ENCODE measurements at places on chromosomes 3 and 15.

DNA sequence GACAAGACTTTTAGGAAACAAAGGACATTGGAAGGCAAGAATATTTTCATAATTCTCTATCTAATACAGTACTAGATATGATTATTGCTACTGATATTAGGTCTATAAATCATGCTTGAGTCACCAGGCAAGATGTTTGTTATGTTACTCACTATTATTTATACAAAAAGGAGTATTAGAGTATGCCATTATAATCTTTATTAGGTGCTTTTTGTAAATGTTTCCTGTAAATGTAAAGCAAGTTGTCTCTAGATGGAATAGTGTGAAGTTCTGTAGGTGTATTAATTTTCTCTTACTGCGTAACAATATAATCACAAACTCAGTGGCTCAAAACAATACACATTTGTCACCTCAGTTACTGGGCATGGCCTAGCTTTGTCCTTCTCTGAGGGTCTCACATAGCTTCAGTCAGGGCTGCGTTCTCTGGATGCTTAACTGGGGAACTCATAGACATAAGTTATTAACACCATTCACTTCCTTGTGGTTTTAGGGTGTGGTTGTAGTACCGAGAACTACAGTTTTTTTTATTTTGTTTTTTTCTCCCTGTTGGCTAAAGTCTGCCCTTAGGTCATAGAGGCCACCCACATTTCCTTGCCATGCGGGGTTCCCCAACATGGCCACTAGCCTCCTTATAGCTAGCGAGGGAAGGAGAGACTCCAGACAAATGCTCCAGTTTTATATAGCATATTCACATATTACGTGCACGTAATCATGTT, 20.3 kb upstream of the MAP3K13 start:
- DNase-seq: no peak

GRCh38 chr15:79834495-79834894, 62.3 kb downstream of the MTHFS start:
- no peak for DNase-seq

GRCh38 chr15:47504624-47505256, 212.6 kb upstream of the SEMA6D start:
- no peak for DNase-seq

DNA sequence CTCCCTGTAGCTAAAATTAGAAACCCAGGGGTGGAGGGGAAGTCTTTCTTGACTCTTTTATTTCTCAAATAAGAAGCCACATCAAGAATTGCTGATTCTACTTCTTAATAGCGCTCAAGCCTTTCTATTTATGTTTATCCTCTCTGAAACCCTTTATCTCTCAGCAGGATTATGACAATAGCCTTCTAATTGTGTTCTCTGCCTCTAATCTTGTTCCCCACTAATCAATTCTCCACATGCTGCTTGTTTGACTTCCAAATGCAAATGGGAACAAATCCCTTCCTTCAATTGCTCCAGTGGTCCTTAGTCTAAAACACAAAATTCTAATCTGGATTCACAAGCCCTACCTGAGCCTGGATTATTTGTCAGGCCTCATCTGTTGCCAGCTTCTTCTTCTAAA, 43.7 kb upstream of the CFAP20DC start:
- no peak for DNase-seq

DNA sequence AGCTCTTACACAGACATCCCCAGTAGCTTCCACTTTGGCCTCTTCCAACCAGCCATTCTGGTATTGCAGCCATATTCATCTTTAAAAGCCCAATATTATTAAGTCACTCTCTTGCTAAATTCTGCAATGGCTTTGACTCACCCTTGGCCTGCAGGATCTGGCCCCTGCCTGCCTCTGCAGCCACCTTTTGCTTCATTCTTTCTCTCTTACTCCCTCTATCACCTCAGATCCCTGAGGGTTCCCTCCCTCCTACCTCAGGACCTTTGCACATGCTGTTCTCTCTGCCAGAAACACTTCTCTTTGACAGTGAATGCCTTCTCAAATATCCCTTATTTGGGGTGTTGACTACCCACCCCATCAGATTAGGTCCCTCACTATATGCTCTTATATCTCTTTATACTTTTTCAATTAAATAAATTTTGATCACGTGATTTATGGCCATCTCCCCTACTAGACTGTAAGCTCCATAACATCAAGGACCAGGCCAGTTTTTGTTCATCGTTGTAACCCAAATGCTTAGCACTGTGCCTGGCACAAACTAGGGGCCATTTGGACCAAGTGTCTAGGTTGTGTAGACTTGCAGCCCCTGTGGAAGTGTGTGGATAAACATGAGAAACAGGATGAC, 32.3 kb upstream of the UBE2Q2 start:
- DNase-seq: no peak

DNA sequence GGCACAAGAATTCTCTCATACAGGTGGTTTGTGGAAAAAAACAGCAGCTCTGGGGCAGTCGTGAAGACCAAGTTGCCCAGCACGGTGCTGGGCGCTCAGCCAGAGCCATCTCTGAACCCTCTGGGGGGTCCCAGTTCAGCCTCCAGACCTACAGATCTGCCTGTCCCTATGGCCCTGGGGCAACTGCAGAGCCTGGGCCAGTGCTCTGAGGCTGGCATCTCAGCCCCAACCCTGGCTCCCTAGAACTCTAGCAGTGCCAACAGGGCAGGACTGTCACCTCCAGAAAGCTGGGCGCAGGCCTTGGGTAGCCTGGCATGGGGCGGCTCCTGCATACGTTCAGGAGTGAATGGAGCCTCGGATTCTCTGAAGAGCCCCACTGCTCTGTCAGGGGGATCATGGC, 44.7 kb downstream of the DNAJB8 start:
- no peak for DNase-seq

- DNase-seq: peak; percentile 69
Measured at GRCh38 chr3:86982883-86983282, 8.1 kb downstream of the VGLL3 start.

GRCh38 chr3:177514611-177515499, 317.6 kb upstream of the TBL1XR1 start:
- no peak for DNase-seq

Measured in GM04504 (cell line).